ENCODE measurements at places on chromosomes 7 and 10.

GRCh38 chr10:120433141-120433540, 23.9 kb upstream of the PLPP4 start:
- DNase-seq: no peak

DNA sequence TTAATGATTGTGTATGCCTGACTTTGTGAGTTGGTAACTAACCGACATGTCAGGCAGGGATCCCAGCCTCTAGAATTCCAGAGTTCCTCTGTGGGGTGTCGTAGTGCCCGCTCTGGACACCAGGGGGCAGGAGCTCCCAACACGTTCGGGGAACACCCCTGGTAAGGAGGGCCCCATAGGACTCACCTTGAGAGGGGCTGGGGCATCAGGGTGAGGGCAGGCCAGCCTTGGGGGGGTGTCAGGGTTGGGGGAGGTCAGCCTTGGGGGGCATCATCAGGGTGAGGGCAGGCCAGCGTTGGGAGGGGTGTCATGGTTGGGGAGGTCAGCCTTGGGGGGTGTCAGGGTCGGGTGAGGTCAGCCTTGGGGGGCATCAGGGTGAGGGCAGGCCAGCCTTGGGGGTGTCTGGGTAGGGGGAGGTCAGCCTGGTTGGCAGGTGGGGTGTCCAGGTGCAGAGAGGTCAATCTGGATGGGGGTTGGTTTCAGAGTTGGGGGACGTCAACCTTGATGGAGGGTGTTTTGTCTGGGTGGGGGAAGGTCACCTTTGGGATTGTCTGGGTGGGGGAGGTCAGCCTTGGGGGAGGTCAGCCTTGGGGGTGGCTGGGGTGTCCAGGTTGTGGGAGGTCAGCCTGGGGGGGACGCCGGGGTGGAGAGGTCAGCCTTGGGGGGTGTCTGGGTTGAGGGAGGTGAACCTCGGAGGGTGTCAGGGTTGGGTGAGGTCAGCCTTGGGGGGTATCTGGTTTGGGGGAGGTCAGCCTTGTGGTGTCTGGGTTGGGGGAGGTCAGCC, 45.6 kb upstream of the SUN1 start:
- DNase-seq: peak; percentile 43

GRCh38 chr7:75836798-75837197, 23.2 kb upstream of the CCL24 start:
- no peak for DNase-seq

- DNase-seq: no peak
Measured at GRCh38 chr7:133411395-133411794, 158.5 kb downstream of the EXOC4 start.

DNA sequence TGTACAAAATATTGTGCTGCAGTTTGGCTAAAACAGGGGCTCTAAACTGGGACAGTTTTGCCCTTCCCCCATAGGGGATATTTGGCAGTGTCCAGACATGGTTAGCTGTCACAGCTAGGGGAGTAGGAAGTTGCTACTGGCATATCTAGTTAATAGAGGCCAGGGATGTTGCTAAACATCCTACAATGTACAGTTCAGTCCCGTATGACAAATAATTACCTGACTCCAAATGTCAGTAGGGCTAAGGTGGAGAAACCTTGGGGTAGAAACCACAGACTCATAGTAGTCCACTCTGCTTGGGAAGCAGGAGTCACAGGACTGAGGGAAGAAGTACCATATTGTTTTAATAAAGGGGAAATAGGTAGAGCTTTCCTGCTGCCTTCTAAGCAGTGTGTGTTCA, 39.8 kb downstream of the WBP1L start:
- no peak for DNase-seq

Data from NCI-H2171 (cell line).